ENCODE measurements at places on chromosomes 2 and 18.

DNA sequence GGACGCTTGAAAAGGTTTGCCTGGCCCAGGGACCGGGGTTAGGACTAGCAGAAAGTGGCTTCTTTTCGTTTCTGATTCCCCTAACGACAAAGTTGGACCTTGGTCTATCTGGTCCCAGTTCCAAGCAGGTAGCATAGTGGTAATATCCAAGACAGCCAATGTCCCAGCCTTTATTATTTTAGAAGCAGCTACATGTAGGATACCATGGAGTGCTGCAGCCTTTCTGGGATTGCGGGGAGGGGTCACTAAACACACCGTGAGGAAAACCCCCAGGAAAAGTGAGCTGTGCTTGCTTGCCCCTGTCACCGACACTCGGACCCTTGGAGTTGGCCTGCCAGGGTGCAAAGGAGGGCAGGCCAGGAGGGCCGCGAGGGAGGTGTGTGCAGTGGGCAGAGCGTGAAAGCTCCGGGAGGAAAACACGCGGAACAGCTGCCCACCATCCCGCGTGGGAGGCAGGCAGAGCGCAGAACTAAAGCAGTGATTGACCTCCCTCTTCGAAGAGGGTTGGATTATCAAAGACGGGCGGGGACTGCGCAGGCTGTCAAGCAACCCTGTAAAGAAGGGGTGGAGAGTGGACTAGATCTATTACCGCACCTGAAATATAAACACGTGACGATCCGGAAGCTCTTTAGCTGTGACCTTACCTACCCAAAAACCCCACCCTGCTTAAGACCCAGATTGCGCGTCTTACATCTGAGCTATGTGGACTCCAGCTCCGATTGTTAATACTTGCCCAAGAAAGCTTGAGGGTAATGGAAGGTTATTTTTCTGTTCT, 624 bp upstream of the MAP4K3 start:
- peak; percentile 29 for DNase-seq

DNA sequence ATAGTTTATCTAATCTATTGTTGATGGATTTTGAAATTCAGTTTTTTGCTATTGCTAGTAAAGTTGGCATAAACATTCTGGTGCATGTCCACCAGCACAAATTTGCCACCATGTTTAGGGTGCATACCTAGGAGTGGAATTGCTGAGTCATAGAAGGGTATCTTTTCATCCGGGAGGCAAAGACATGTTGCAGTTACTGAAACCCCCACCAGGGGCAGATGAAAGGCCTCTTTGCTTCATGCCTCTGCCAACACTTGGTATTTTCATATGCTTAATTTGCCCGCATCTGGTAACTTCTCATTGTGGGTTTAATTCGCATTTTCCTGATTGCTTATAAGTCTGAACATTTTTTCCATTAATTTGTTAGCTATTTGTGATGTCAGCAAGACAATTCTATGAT, 8.2 kb downstream of the DCC start:
- no peak for DNase-seq

DNA sequence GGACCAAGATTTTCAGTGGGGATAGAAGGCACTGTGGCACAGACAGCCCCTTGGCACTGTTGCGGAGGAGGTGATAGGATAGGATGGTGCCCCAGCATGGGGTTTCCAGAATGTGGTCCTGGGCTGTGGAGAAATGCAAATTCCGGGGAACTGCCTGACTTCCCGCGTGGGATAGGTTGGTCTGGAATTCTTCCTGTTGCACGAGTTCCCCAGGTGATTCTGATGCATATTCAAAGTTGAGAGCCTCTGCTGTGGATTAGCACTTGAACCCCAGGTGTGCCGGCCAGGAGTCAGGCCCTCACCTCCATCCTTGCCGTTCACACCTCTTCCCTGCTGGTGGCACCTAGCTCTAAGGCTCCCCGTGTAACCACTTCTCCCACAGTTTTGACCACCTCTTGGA, 15.5 kb downstream of the NCK2 start:
- DNase-seq: no peak

GRCh38 chr2:192091476-192091875, 103.3 kb downstream of the TMEFF2 start:
- DNase-seq: no peak

DNA sequence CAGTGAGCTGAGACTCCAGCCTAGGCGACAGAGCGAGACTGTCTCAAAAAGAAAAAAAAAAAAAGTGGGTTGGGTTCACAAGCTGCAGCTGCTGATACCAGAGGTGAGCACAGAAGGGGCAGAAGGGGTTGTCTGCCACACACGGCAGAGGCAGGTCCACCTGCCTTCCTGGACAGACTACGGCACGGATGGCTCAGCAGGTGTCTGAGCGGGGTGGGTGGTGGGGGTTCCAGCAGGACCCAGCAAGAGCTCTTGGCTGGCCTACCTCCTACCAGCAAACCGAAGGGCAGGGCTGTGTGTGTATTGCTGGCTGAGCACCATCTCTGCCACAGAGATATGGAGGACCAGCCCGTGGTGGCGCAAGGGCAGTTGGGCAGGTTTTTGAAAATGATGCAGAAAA, 130.4 kb upstream of the ASB18 start:
- no peak for DNase-seq

DNA sequence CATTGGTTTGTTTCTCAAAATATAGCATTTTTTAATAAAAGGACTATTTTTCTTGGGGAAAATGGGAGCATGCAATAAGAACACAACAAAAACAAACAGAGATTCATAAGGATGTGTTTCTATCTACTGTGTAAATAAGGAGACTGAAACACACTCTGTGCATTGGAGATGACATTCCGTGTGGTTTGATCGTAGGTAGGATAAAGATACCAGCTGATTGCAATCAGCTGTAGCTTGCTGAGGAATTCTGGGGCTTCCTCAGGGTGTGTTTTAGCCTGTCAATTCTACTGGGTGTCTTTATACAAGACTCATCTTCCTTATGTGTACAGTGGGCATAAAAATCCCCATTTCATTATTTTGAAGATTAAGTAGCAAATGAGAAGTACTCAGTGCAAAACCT, 591.6 kb downstream of the DSC3 start:
- DNase-seq: no peak

DNA sequence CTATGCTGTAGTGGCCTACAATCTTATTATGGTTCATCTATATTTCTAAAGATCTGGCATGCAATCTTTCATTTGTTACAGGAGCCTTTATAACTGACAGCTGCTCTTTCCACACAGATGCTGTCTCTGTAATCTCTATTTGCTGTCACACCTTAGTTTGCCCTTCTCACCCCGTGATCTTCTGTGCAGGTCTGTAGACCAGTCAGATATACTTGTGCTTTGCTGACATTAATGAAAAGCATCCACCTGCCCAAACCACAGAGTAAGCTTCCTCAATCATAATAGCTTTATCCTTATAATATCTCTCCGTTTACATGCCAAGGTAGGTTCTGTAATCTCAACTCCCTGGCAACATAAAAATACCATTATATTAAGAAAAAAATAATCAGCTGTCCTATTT, 122.4 kb downstream of the GRB14 start:
- DNase-seq: no peak

- DNase-seq: no peak
These were observed 32.5 kb downstream of the R3HDM1 start for GRCh38 chr2:135563793-135564192.

GRCh38 chr18:12011199-12011956, 30.1 kb downstream of the IMPA2 start:
- DNase-seq: no peak

GRCh38 chr2:219662566-219662965, 35.1 kb downstream of the SLC4A3 start:
- no peak for DNase-seq

GRCh38 chr2:239467956-239468490, 67.2 kb upstream of the HDAC4 start:
- no peak for DNase-seq

Measured in activated T-cell treated with anti-CD3 and anti-CD28 coated beads for 48 hours (primary cell).